Hepatocyte (in vitro differentiated cells): ENCODE measurements at places on chromosomes 1 and 21. TPM values are rescaled to one million over a fixed set of nuclear protein-coding genes. Genes with fewer than 3 reads are reported as not detected.

The RBBP4 gene
- 167 and 177 TPM in 2 replicates for polyA plus RNA-seq

The RBM8A gene
- 185 and 189 TPM in 2 replicates for polyA plus RNA-seq

The CCDC185 gene
- not detected in 2 replicates for polyA plus RNA-seq

The HES4 gene
- polyA plus RNA-seq: 74.5 and 107 TPM in 2 replicates

The TNN gene
- 0.51 and 0.58 TPM in 2 replicates for polyA plus RNA-seq

The GPX7 gene
- 56.4 and 58.0 TPM in 2 replicates for polyA plus RNA-seq

DNA sequence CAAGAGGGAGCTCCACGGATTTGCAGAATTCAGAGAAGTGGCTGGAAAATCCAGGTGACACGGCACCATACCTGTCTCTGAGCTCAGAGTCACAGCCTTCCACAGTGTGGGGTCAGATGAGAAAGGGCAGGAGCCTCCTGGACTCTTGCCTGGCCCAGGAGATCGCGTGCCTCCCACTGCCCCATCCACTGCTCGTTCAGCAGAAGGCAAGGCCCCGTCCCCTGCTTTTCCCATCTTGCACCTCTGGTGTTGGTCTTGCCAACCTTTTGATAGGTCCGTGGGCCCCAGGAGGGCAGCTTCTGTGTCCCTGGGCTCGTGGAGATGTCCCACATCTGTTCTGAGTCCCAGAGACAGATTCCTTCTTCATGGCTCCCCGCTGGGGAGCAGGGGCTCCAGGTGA, 83.7 kb upstream of the VAMP3 start:
- DNase-seq: no peak

- no peak for DNase-seq
Observed at GRCh38 chr1:84571150-84571535, 3.1 kb downstream of the CTBS start.

DNA sequence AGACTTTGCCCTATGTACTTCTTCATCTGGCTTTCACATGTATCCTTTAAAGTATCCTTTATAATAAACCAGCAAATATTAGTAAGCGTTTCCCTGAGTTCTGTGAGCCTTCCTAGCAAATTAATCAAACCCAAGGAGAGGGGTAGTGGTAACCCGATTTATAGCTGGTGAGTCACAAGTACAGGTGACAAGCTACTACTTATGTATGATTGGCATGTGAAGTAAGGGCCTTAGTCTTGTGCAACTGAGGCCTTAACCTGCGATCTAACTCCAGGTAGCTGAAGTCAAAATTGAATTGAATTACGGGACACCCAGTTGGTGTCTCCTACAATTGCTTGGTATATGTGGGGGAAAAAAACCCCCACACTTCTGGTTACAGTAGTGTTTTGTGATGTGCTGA, 26.0 kb downstream of the SLC16A1 start:
- DNase-seq: no peak

DNA sequence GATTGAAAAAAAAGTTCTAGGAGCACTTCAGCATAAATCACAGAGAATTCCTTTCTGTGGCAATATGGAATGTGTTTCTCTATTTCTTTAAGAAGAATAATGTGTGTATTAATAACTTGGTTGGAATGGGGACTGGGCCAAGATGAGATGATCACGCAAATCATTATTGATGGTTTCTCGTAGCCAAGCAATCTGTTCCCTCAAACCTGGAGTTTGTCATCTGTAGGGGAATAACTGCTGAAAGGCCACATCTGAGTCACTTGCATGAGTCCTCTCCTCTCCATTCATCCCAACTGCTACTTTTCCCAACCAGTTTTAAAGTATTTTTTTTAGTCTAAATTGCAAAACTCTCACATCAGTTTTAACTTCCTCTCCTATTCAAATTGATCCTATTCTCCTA, 480.4 kb downstream of the PLPP3 start:
- DNase-seq: no peak

- DNase-seq: peak; percentile 95
Observed at GRCh38 chr1:6245086-6245868, 1.3 kb downstream of the HES3 start.

DNA sequence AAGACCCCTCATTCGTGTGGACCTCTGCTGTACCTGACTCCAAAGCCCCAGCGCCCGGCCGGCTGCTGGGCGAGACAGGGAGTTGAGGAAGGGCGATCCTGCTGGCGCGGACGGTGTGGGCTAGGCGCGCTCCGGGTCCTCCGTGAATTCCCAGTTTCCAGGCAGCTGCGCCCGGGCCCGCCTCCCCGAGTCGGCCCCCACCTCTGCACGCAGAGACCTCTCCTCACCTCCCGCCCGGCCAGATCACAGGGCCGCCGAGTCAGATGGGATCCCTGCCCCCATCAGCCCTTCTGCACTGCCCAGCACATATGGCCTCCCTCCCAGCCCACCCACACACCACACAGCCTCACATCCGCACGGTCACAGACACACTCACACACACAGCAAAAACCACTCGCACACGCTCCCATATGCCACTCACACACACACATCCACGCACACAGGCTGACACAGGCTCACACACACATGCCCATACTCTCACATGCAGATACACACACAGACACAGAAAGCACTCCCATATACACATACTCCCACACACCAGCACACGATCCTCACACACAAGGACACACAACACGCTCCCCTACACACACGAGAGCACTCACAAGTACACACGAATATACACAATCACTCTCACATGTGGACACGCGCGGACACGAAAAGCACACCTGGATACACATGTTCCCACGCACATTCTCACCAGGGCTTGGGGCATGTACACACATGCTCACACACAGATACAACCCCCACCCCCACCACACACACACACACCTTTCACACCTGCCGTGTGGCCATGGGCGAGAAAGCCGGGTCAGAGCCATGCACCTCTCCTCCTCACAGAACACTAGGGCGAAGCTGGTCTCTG, 7.2 kb upstream of the GUCA2B start:
- no peak for DNase-seq

- DNase-seq: no peak
Observed at GRCh38 chr1:192993426-192994085, 65.6 kb downstream of the UCHL5 start.
